Endothelial cell of umbilical vein (primary cell): ENCODE measurements at places on chromosomes 5 and 9.

DNA sequence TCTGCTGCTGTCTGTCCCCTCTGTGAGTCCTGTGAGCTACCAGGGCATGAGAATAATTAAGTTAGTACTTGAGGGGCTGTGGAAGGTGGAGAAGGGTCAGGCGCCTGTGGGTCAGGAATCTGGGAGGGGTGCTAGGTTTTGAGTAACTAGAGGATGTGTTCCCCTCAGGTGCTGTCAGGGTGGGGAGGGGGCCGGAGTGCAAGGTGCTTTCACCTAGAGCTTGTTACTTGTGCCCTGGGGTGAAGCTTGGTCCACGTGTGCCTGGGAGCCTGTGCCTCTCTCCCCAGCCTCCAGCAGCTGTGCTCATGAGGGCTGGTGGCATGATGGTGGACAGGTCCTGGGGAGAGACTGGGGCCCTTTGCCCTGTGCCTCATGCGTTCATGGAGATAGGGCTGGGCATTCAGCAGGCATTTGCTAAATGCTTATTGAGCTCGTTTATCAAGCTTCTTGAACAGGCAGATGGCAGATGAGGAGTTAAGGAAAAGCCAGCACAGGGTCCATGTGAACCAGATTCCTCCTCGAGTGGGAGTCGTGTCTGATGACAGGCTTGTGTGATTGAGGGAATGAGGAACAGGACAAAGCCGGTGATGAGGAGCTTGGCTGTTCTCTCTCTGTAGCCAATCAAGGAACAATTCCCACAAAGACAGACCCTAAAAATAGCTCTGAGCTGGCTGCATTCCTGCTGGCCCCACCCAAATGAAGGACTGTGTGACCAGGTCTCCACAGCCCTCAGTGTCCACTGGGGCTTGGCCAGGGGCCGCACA is 40.9 kb downstream of the CACNA1B start:
- no peak for DNase-seq

GRCh38 chr5:154034944-154035343 is 3.8 kb downstream of the FAM114A2 start:
- no peak for DNase-seq

GRCh38 chr9:28961623-28962022 is 1388.3 kb upstream of the C9orf72 start:
- DNase-seq, result no peak

- no peak for DNase-seq
Measured at GRCh38 chr9:135103931-135104639, 16.6 kb downstream of the OLFM1 start.

GRCh38 chr9:70902692-70903131 is 218.7 kb downstream of the TRPM3 start:
- peak; percentile 87 for DNase-seq

DNA sequence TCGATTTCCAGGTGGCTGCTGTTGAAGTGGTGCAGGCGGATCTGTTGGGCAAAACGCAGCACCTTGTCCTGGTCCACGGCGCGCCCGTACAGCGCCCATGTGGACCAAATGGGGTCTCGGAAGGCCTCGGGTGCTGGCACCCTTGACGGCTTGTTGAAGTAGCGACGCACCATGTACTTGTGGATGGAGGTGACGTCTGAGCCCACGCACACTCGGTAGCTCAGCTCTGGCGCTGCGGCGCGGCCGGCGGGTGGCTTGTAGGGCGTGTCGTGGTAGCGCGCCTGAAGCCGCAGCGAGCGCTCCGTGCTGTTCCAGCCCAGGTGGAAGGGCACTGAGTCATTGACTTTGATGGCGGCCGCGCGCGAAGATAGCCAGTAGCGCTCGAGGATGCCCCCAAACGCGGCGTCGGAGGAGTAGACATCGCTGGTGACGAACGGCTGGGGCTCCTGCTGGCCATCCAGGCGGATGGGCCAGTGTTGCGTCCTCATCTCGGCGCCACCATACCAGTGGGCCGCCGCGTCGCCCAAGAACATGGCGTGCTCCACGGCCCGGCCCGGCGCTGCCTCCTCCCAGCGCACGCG is 4.7 kb downstream of the MYORG start:
- no peak for DNase-seq

DNA sequence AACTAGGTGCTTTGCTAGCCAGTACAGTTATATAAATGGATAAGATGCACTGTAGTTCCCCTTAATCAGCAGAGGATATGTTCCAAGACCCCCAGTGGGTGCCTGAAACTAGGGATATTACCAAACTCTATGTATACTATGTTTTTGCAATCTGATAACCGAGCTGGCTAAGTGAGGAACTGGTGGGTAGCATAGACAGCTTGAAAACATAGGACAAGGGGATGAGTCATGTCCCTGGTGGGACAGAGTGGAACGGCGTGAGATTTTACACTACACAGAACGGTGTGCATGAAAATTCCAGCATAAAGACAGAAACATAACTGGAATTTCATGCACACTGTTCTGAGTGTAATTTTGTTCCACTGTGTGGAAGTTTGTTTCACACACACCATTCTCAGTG is 86.9 kb downstream of the BASP1 start:
- no peak for DNase-seq

GRCh38 chr9:105360344-105360743 is 87.5 kb upstream of the FSD1L start:
- no peak for DNase-seq

DNA sequence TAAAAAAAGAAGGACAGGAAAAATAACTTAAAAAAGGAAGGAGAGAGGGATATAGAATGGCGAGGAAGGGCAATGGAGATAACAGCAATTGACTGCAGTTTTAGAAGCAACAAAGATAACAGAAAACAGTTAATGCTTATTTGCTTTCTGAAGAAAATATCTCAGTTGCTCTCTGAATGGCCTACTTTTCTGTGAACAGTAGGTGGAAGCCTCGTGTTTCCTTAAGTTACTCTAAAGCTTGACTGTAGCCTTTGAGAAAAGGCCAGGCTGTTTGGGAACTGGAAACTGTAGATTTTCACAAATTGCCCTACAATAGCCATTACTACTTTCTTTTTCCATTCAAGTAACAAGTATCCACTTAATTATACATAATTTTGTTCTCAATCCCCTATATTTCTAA is 404.5 kb downstream of the YTHDC2 start:
- DNase-seq, result no peak

GRCh38 chr5:58011301-58011700 is 448.6 kb downstream of the PLK2 start:
- no peak for DNase-seq

- DNase-seq, result no peak
Measured at GRCh38 chr5:158434749-158435148, 575.8 kb upstream of the CLINT1 start.

DNA sequence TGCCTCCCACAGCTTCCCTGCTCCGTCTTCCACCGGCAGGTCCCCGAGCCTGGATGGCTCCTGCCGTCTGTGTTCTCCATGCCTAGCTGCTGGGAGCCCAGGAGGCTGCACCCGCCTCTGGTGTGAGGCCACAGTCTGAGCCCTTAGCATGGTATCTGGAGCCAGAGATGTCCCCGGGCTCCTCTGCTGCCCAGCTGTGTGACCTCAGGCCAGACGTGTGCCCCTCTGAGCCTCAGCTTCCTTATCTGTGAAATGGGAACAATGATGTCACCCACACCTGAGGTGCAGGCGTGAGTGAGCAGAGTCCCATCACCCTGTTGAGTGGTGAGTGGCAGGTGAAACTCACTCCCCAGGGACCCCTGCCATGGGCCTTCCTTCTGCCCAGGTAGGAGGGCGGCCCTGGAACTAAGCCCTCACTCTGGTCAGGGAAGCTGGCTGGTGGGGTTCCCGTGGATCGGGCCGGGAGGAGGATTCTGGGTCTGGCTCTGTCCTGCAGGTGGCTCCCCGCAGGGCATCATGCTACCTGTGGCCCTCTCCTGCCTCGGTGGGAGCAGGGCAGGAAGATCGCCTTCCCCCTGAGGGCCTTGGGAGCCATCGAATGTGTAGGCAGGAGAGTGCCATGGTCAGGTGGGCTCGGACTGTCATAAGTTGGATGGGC is 239.0 kb downstream of the PBX3 start:
- no peak for DNase-seq

DNA sequence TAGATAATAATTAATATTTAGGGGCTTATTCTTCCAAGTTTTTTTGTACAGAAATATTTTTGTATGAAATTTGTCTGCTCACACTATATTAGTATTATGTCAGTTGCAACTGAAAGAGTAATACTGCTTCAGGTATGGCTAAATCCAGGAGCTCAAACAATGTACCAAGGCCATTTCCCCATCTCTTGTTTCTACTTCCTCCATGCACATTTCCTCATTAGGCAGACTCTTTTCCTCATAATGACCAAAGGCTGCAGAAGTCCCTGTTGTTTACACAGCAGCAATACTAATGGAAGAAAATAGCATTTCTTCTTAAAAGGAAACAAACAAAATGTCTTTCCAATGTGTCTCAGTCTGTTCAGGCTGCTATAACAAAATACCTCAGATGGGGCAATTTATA is 9.2 kb upstream of the OTULINL start:
- DNase-seq, result no peak

DNA sequence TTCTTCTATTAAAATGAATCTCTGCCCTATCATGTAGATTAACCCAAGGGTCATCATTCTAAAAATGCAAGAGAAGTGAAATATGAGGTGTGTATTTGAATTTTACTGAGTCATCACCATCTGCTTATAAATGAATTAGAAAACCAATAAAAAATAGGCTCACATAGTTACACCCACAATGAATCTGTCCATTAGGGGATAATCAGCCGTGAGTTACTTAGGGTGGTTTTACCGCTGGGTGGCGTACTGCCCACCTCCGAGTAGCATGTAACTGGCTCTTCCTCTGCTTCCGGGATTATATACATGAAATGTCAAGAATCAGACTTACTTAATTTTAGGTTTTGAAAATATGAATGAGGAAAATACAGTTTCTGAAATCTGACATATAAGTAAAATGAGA is 332.9 kb upstream of the CCNG1 start:
- DNase-seq, result no peak

- no peak for DNase-seq
Measured at GRCh38 chr5:24320643-24321042, 324.1 kb downstream of the CDH10 start.

DNA sequence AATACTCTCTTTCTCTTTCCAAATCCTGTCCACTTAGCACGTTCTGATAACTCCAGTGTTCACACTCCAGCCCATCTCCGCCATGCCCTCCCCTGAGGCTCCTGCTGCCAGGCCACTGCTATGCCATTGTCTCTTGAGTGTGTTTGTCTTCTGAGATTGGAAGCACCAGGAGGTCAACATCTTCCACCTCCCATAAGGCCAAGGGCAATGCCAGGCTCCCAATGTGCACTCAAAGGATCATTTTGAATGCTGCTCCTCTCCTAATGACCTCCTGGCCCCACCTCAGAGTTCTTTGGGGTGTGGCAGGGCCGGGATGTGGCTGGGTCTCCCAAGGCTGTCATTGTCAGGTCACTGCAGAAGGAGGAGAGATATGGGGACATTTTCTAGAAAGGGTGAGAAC is 19.5 kb downstream of the IGIP start:
- no peak for DNase-seq

DNA sequence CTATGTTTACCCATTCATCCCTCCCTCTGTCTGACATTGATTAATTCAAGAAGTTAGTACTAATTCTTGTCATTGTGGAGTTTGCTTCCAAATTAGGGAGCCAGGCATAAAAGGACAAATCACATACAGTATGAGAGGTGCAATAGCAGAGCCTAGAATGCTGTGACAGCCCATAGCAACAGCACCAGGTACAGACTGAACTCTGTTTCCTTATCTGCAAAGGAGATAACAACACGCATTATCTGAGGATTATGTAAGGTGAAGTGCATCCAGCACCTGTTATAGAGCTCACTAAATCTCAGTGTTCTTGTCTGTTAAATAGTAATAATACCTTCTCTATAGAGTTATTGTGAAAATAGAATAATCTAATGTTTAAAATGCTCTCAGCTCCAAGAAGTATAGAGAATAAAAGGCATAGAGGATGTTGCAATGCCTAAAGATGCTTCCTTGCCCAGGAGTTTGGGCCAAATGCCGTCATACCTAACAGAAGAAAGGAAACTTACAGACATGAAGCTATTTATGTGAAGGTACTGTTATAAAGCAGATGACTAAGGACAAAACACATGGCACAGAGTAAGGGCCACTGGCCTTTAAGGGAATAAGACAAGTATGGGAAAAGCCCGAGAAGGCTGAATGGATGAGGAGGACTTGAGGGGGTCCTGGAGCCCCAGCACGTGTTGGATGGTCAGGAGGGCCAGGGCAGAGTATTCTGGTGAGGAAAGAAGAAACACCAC is 214.5 kb downstream of the ATP10B start:
- DNase-seq, result no peak

DNA sequence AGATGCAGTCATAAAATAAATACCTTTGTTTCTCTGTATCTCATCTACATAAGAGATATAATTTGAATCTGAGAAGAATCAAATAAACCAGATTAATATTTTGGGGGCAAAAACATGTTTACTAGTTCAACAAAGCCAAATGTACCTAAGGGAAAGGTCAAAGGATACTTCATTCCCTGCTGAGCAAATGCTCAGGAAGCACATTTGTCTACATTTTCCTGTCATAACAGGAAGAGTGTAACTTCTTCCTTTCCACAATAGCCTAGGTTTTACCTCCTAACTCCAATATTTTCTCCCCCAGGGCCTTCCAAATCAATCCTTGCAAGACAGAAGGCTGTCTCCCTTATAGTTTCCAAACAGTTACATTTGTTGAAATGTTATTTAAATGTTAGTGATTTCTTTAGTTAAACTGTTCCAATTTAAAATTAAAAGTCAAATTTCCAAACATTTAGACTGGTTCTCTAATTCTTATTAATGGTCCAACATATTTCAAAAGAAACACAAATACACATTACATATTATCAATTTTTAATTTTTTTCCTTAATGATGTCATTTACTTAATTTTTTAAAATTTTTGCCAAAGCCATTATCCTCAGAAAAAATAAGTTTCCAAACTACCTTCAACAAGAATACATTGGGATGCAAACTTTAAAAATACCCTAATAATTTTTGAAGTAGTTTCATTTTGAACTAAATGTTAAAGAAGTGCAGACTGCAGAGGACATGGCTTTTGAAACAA is 67.8 kb downstream of the MEF2C start:
- DNase-seq, result peak; percentile 82
